ENCODE measurements at places on chromosomes 5 and 9.

GRCh38 chr9:91810286-91810905, 139.6 kb downstream of the ROR2 start:
- DNase-seq = no peak

DNA sequence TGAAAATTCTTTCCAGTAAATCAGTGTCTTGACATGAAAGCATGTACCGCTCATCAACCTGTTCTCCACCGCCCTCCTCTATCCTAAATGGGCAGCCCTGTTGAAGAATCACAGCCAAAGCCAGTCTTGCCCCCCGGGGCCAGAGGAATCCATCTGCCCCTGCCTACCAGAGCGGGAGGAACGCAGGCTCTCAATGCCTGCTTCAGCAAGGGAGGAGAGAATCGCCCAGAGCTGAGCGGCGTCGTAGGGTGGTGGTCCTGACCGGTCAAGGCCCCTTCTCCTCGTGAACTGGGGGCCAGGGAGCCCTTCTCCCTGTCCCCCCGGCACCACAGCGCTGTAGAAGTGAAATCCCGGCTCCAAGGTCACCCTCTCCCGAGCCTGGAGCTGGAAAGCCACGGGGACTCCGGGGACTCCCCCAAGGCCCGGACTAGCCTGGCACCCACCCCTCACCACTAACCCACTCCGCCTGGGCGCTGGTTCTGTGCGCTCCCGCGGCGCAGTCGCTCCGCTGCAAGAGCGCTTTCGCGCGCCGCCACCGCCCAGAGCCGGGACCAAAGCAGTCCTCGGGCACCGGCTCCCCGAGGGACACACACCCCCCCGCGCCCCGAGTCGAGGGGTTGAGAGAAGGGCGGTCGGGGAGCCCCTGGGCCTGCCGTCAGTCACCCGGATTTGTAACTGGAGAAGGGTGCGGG, 718 bp upstream of the TMEM215 start:
- DNase-seq = no peak

DNA sequence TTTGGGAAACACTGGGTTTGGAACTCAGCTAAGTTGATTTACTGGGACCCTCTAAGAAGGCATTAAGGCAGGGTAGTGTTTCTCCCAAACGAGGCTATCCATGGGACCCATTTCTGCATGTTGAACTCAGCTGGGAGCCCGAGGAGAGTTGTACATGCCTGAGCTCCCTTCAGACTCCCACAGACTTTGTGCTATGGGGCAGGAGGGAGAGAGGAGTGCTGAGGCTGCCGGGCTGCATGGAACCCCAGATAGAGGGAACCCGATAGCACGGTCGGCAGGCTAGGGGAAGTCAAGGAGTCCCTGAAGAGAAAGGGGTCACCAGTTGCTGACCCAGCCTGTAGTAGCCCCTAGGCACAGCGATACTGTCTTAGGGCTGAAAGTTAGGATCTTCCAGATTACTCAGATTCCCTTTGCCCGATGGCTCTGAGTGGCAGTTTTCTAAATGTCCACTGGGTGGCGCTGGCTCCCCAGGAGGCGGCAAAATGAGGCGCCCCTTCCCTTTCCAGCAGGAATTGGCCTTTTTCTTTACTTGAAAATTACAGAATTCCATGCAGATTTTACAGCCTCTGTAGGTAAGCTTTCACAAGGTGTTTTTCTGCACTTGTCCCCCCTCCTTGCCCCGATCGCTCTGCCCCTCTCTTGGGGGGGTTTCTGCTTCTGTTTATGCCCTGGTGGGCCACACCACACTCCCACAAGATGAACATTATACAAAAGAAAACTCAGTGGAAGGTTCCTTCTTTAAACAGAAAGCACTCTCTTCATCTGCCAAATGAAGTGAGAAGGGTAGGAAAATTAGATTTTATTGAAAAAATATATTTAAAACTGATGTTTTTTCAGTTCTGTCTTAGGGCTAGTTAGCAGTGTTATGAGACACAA, 17.8 kb downstream of the NANS start:
- no peak for DNase-seq

DNA sequence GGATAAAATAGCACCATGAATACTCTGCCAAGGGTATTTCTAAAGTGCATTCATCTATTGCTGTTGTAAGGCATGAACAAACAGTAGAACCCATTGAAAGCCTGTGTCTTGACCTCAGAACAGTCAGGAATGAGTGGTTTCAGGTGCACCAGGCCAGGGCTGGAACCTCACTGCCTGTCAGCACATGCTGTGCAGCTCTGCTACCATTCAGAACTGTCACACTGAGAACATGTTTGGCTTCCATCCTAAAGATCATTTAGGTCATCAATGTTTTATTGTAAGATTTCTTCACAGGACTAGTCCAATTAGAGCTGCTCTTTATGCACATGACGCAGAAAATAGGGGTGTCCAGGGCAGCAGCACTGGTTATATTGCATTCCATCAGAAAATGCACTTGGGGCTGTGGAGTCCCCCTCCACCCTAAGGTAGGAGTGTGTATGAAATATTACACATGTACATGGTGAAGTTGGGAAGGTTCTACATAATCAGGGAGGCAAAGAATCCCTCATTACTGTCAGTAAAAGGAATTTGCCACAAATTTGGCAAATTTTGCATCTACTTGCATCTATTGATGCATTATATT, 408.0 kb downstream of the CTNND2 start:
- no peak for DNase-seq

GRCh38 chr9:129748249-129748648, 4.6 kb downstream of the PTGES start:
- no peak for DNase-seq

Data from fibroblast of the conjunctiva (primary cell).